ENCODE measurements at places on chromosomes 2 and 18. TPM values are rescaled to one million over a fixed set of nuclear protein-coding genes. Genes with fewer than 3 reads are reported as not detected.

Gene TRAK2
- total RNA-seq = 17.3 TPM

Gene TLX2
- total RNA-seq = 0.31 TPM

Gene TMEM127
- total RNA-seq = 47.4 TPM

Gene GPR155
- total RNA-seq = 0.18 TPM

Gene RGPD4
- total RNA-seq = 0.07 TPM

Gene ABI2
- 72.6 TPM for total RNA-seq

Gene SERPINB7
- total RNA-seq = 2.0 TPM

Gene ERFE
- 7.4 TPM for total RNA-seq

Gene CYP27C1
- total RNA-seq = 4.3 TPM

Gene UGT1A5
- total RNA-seq = not detected

Gene TRIM54
- 1.1 TPM for total RNA-seq

Gene CNTNAP5
- not detected for total RNA-seq

Gene KCNK3
- total RNA-seq = 0.86 TPM

Gene RIT2
- not detected for total RNA-seq

Gene PLEK
- not detected for total RNA-seq

Gene FAHD2B
- total RNA-seq = 10.6 TPM

Gene TEX51
- not detected for total RNA-seq

Gene TGFBRAP1
- 12.5 TPM for total RNA-seq

Gene KIDINS220
- total RNA-seq = 17.1 TPM

Gene ALKAL2
- total RNA-seq = not detected

Gene DNAH7
- 1.0 TPM for total RNA-seq

Gene ZSWIM2
- total RNA-seq = not detected

Gene EPB41L5
- total RNA-seq = 5.2 TPM

Gene C2orf66
- total RNA-seq = not detected

Gene ASAP2
- 65.1 TPM for total RNA-seq

Gene RUFY4
- not detected for total RNA-seq

Gene DLX1
- 2.8 TPM for total RNA-seq

Gene FEV
- not detected for total RNA-seq

Gene ADAM23
- 9.9 TPM for total RNA-seq

Gene FOSL2
- 79.9 TPM for total RNA-seq

Gene AUP1
- total RNA-seq = 176 TPM

Gene GKN1
- 0.24 TPM for total RNA-seq

Gene GULP1
- total RNA-seq = 34.9 TPM

Gene PPP1R1C
- 1.8 TPM for total RNA-seq

Gene NT5DC4
- not detected for total RNA-seq

Gene TMEM198
- 0.80 TPM for total RNA-seq

Gene FRZB
- total RNA-seq = 0.09 TPM

Gene IL36RN
- 0.12 TPM for total RNA-seq

Gene GATA6
- total RNA-seq = 1.4 TPM

Gene DPP10
- not detected for total RNA-seq

Gene FAM228A
- not detected for total RNA-seq

Gene SULT1C2
- 0.33 TPM for total RNA-seq

Gene KCNG3
- total RNA-seq = 0.54 TPM

Gene SPAG16
- total RNA-seq = 12.1 TPM

Gene IER3IP1
- total RNA-seq = 19.3 TPM
